ENCODE measurements at places on chromosomes 11 and 22.

- no peak for DNase-seq
These were observed 24.6 kb downstream of the PPIL2 start for GRCh38 chr22:21690401-21690801.

- no peak for DNase-seq
These were observed 7.6 kb downstream of the BAD start for GRCh38 chr11:64276653-64277431.

GRCh38 chr22:37892566-37893335 lies 13.3 kb upstream of the MICALL1 start:
- DNase-seq = no peak

DNA sequence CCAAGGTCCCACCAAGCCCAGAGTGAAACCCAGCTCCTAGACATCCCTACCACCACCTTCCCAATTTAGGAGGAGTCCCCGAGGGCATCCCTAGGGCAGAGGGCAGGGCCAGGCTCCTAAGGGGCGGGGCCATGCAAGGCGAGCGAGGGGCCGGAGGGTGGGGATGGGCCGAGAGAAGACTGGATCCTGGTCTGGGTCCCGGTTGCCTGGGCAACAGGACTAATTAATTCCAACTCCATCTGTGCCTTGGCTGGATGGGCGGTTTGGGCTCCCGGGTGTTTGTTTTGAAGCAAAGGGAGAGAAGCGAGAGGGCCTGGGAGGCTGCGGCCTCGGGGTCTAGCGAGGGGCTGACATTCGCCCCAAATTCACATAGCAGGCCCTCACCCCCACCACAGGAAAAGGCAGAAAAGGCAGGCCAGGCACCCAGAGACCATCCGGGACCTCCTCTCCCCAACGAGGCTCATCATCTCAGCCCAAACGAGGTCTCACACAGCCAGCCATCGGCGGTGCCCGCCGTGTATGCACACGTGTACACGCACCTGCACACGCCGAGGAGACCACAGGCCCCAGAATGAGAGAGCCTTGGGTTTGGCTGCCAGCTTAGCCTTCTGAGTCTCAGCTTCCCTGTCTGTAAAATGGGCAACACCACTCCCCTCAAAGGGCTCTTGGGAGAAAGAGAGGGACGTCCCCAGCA lies 23.9 kb downstream of the ELFN2 start:
- DNase-seq = no peak

- no peak for DNase-seq
These were observed 52.3 kb downstream of the SLC36A4 start for GRCh38 chr11:93145390-93145915.

GRCh38 chr11:45543808-45544422 lies 121.5 kb downstream of the CHST1 start:
- peak; percentile 18 for DNase-seq

GRCh38 chr22:19271856-19272535 lies 19.5 kb downstream of the CLTCL1 start:
- no peak for DNase-seq

DNA sequence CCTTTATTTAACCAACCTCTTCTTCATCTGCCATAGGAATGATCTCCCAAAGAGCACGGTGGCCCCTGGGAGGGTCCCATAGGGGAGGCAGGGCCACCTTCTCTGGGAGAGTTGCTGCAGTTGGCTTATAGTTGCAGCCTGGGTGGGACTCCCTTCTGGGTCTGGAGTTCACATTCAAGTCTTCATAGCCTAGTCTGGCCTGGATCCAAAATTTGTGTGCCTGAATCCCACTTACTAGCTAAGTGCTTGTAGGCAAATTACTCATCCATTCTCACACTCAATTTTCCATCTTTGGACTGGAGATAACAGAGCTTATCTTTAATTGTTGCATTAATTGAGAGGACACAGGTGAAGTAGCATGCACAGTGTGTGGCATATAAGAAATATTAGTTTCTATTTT lies 163.6 kb downstream of the GRIK4 start:
- DNase-seq = peak; percentile 7

DNA sequence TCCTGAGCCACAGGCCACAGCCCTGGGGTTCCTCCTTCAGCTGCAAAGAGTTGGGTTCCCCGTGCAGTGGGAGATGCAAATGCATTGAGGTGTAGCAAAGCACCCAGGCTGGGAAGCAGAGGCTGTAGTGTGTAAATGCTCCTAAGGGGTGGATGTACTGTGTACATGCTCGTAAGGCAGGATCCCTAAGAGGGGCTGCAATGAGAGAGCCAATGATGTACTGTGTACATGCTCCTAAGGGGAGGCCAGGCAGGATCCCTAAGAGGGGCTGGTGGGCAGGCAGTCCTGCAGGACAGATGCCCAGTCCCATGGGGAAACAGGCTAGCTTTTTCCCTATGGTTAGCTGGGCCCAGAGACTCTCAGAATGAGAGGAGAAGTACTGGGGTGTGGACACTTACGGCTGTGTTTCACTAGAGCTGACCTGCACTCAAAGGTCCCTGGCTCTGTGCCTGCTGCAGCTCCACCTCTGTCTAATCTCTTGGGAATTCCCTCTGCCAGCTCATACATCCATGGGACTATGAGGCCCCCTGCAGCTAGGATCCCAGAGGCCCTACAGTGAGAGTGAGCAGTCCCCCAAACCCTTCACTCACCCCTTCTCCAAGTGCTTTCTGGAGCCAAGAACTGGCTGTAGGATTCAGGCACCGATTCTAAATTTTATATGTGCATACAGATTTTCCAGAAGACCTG lies 261.9 kb upstream of the LUZP2 start:
- peak; percentile 25 for DNase-seq

DNA sequence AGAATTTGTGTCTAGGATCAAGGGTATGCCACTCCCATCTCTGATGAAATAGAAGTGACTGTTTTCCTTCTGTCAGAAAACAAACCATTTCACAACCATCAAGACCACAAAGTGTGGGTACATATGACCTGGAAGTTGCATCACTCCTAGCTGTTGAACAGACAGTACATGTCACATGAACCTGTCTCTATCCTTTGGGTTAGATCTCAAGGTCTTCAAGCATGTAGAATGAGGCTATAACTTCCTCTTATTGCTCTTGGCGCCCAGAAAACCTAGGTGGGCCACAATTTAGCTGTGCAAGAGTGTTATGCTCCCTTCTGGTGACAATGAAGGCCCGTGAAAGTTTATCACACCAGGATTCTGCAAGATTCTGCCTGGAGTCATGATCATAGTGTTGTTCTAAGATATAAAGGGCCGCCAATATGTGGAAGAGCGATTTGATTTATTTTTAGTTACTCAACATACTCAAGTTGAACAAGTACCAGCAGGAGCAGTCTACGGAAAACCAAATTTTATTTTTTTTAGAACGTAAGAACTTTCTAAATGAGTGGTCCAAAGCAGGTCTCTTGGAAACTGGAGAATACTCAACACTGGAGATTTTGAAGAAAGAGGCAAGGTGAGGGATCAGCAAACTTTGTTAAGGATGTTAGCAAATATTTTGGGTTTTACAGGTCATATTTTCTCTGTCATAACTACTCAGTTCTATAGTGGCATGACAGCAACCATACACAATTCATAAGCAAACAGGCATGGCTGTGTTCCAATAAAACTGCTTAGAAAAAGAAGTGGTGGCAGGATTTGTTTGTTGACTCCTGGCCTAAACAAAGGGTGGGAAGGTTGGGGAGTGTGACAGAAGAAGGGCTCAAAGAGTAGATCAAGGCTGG lies 101.8 kb downstream of the USP35 start:
- DNase-seq = peak; percentile 68

DNA sequence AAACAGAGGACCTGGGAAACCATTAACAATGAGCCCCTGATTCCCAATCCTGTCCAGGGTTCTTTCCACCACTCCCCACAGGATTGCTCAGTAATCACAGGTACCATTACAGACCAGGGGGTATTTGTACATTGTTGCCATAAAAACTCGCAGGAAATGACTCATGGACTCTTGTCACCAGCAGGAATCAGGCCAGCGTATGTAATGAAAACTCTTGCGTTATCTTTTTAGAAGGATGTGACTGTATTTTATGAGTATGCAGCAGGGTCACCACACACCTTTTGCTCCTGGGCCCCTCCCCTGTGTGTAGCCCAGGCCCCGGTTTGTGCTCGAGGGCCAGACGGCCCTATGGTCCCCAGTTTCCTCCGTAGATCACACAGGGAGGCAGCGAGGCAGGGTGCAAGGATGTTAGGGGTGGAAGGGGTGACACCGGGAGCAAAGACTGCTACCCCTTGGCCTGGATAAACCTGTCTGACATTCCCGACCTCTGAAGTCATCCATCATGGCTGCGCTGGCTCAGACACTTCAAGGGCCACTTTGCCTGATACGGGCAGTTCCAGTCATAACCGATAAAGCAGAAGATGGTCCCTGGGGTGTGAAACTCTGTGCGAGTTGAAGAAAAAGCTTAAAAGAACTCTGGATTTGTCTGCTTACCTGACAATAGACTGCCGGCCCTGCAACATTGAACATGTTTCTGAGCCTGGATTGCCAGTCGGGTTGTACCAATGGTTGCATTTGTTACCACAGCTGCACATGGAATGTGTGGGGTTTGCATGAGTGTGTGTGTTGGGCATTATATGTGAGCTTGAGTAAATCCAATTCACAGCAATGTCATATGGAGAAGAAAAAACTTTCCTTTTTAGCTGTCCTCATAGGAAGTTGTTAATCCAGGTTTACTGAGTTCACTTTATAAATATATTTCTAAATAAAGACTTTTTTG lies 56.9 kb downstream of the MICAL2 start:
- peak; percentile 93 for DNase-seq

DNA sequence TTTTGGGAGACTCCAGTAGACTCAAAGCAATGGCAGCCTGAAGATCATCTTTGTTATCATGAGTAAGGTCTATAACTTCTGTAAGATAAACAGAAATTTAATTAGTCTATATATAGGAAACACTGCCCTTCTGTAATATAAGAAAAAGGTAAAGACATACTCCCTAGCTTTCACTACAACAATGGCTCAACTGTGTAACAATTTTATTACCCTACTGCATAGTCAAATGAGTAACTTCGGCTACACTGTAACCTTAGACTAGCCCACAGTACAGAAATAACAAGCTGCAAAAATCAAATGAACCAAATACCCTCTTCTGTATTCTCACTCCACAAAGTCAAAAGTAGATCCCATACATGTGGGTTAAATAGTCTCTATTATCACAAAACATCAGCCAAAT lies 33.7 kb downstream of the USP28 start:
- DNase-seq = no peak

- no peak for DNase-seq
These were observed 185.5 kb downstream of the SWAP70 start for GRCh38 chr11:9849389-9849788.

DNA sequence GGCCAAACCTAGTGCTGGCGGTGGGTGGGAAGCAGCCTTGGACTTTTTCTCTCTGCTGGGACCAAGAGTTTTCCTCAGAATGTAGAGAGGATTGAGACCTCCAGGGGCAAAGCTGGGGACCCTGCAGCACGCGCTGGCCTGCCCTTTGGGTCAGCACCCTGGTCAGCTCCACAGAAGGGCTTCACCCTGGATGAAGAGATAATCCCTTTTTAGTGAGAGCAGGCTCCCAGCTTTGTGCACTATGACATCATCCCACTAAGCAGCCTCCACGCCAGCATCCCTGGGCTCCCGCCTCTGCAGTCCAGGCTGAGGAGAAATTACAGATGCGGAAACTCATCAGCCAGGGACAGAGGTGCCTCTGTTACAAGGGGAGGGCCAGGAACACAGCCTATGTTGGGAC lies 23.5 kb downstream of the DRICH1 start:
- peak; percentile 21 for DNase-seq

DNA sequence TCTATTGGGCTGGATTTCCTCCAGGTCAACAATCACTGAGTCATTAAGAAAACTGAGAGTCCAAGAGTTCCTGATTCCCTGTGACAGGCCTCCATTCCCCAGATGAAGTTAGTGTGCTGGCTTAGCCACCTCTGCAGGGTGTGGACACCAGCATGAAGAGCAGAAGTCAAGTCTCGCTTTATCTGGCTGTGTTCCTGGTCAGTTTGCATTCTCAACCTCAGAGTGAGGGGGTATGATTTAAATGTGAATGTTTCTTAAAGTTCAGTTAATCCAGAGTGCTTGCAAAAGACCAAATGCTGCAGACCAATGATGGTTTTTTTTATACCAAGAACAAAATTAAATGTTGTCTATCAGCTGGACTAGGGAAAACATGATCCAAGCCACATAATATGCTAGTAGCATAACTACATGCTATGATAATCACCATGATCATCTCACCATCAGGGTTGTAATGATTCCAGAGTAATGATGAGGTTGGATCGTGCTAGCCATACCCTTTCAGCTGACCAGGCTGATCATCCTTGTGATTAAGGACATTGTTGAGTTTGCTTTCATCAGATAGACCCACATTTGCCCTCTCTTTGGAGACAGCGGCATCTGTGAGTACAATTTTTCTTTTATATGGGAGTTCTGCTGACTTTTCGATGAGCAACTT lies 145.8 kb upstream of the ARHGAP20 start:
- DNase-seq = peak; percentile 34

GRCh38 chr11:133555034-133555433 lies 22.7 kb upstream of the OPCML start:
- DNase-seq = no peak

DNA sequence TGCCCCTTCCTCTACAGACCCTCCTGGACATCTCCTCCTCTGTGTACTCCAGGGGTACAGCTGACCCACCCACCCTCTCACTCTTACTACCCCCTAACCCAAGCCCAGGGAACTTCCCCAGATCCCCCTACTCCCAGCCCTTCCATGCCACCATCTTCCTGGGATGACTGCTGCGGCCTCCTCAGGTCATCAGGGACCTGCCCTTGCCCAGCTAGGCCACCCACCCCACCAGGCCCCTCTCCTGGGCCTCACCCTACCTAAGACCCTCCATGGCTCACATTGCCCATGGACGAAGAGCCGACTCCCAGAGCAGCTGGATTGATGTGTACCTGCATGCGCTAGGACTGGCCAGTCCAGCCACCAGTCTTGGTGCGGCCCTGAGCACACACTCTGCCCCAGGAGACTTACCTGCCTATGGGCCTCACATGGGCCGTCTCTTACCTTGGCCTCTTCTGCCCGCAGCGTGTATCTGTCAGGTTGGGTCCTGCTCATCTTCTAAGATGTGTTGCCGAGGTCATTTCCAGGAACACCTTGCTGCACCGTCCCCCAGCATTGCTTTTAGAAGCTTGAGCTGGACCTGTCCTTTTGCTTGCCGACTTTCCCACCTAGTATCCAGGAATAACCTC lies 2.0 kb upstream of the CLDN5 start:
- no peak for DNase-seq

DNA sequence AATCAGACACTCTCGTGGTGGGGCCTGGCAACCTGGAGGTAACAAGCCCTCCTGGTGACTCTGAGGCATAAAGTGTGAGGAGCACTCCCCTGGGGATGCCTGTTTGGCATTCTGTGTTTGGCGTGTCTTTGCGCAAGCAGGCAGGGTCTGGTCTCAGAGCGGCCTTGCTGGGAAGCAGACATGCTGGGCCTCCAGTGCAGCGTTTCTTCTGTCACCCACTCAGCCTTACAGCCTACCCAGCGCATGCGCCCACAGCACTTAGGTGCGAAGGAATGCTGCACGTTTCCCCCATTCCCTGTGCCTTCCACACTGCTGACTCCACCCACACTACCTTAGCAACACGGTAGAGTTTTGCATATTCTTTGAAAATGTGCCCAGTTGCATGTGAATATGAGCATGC lies 7.4 kb upstream of the CXCR5 start:
- no peak for DNase-seq

Data from fibroblast of skin of right quadriceps (primary cell).